ENCODE measurements at places on chromosomes 7 and 10.

DNA sequence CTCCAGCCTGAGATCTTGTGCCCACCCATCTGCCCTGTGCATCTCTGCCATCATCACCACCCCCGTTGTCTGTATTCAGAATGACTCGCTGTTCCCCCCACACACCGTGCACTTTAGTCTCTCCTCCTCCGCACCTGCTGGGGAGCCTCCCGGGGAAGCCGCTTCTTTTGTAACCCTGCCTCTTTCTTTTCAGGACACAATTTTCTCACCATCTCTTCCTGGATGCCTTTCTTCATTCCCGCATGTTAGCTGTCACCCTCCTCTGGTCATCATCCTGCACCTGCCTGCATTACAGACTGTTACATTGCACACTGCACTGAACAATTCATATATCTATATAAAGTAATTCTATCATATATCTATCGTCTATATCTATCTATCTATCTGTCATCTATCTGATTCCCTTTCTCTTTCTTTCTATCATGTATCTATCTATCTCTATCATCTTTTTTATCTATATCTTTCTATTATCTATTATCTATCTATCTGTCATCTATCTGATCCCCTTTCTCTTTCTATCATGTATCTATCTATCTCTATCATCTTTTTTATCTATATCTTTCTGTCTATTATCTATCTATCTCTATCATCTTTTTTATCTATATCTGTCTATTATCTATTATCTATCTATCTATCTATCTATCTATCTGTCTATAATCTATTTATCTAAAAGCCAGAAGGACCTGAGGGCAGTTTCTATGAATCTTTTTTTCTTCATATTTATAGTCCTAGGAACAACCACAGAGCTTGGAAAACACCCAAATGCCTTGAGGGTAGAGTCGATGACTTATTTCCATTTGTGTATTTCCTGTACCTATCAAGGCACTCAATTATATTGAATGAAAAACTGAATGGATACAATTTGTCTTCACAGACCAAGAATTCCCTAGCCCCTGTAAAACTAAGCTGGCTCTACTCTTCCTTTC, 642.5 kb downstream of the ACTR3B start:
- no peak for DNase-seq

DNA sequence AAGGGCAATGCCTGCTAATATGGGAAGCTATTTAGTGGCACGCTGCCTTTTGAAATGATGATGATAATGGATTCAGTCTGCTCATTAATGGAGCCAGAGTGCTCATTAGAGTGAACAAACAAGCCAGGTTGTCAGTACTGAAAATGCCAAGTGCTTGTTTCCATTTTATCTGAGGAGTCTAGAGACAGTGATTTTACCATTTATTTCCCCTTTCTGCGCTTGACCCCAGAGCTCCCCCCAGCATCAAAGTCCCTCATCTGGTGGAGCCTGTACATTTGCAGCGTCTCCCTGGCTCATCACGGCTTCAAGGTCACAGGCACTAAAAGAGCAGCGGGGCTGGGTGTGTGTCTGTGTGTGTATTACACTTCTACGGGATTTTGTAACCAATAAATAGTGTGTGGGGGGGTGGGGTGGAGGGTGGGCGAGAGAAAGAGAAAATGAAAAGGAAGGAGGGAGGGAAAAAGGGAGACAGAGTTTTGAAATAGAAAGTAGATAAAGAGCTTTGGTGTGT, 553.8 kb downstream of the TFEC start:
- DNase-seq, result no peak

- DNase-seq, result no peak
Measured at GRCh38 chr7:28258240-28258639, 77.6 kb upstream of the JAZF1 start.

- no peak for DNase-seq
Measured at GRCh38 chr10:114694752-114695151, 36.7 kb upstream of the ABLIM1 start.
